ENCODE measurements at places on chromosomes 7 and 10.

- no peak for DNase-seq
Measured at GRCh38 chr7:80922253-80923049, 3.6 kb upstream of the SEMA3C start.

DNA sequence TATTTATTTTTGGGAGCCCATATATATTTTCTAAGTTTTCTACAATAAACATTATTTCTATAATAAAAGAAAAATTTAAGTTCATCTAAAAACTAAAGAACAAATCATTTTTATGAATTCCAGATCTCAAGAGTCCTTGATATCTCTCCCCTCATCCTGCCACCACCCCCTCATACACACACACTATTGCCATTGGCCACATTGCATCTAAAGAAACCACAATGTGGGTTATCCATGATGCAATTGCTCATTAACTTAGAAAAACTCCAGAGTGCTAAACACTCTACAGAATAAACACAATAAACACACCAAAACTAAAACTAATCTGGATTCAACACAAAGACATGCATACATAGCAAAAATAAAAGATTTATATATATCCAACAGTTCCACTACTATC is 37.8 kb downstream of the FAM13C start:
- no peak for DNase-seq

DNA sequence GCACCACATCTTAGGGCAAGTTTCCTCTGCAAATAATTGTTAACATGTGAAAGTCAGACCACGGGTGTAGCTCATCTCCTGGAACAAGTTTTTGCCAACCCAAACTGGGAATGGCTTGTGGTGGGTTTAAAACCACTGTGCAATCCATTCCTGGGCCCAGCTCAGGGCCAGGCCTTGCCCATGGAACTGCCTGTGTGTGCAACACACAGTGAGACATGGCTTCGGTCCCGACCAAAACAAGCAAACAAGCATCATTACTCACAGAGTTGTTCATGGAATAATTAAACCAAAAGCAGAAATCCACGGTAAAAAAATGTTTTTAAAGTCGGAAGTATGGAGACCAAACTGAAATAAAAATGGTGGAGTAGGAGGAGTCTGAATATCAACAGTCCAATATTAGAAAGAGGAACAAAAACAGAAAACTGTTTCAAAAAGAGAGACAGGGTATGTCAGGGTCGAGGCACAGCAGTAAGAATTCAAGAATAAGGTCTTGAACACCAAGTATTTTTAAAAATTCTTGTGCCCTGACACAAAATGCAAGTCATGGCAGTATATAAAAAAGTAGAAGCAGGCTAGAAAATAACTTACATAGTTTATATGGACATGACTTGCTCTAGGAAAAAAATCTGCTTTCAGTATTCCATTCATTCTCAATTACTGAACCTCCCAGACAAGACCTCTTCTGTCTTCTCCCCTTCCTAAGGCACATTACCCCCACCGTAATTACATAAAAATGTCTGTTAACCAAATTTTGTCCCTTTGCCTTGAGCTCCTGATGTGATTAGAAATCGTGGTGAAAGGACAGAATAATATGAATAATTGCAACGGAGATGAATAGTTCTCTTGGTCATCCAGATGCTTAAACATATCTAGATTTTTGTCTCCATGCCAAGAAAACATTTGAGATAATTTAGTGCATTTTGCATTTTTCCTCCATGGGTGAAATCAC is 88.4 kb downstream of the FAS start:
- peak; percentile 97 for DNase-seq

DNA sequence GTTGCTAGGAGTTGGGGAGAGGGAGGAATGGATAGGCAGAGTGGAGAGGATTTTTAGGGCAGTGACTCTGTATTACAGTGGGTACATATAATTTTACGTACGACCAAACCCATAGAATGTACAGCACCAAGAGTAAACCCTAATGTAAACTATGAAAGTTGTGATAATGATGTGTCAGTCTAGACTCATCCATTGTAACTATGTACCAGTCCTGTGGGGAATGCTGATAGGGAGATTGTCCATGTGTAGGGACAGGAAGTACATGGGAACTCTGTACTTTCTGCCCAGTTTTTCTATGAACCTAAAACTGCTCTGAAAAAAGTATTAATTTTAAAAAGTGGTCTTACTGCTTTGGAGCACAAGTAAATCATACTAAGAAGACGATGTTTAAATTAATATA is 441.8 kb downstream of the AUTS2 start:
- DNase-seq: peak; percentile 33

GRCh38 chr7:66557214-66558200 is 71.2 kb upstream of the KCTD7 start:
- DNase-seq: peak; percentile 39

DNA sequence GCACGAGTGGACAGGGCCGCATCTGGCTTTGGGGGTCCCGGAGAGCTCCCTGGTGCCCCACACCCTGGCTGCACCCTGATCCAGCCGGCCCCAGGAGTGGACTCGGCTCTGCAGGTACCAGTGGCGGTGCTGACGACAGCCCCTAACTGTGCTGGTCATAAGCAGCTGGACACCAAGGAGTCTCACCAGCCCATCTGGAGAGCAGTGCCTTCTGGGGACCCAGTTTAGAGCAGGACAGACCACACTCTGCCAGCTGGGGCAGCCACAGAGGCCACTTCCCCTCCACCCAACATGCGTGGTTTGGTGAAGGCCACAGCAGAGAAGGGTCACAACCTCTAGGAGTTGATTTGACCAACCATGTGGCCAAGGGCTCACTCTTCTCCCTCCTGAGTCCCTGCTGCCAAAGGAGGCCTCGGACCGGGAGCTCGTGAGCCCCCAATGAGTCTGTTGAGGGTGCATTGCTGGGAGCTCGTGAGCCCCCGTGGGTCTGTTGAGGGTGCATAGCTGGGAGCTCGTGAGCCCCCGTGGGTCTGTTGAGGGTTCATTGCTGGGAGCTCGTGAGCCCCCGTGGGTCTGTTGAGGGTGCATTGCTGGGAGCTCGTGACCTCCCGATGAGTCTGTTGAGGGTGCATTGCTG is 16.0 kb upstream of the INPP5A start:
- DNase-seq: no peak

- DNase-seq: no peak
Measured at GRCh38 chr10:63013755-63014154, 119.4 kb upstream of the NRBF2 start.

GRCh38 chr7:121544238-121544637 is 148.1 kb upstream of the FAM3C start:
- DNase-seq: peak; percentile 64

DNA sequence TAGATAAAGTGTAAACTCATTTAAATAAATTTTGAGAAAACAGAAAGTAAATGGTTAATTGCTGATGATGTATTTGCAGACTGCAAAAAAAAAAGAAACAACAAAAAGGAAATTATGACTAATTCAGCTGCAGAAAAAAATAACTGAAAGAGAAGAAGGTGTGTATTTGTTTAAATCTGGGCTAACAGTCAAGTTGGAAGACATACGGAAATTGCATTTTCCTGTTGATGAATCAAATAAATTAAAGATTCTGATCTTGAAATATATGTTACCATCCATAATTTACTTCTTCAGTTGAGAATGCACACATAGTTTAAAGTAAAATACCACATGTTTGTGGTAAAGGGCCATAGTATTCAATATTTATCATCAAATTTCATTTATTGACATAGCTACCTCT is 19.3 kb upstream of the ING3 start:
- DNase-seq: no peak

- DNase-seq: no peak
Measured at GRCh38 chr7:145718129-145718528, 398.5 kb upstream of the CNTNAP2 start.

- peak; percentile 56 for DNase-seq
Measured at GRCh38 chr7:55050281-55050680, 31.5 kb downstream of the EGFR start.

DNA sequence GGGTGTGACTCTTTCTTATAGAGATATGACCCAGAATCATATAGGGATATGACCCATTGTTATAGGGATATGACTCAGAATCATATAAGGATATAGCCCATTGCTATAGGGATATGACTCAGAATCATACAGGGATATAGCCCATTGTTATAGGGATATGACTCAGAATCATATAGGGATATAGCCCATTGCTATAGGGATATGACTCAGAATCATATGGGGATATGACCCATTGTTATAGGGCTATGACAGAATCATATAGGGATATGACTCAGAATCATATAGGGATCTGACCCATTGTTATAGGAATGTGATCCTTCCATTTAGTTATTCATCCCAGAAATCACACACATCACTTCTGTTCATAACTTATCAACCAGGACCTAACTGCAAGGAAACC is 312.2 kb upstream of the ADARB2 start:
- no peak for DNase-seq

GRCh38 chr10:33609546-33609945 is 275.1 kb upstream of the NRP1 start:
- no peak for DNase-seq

DNA sequence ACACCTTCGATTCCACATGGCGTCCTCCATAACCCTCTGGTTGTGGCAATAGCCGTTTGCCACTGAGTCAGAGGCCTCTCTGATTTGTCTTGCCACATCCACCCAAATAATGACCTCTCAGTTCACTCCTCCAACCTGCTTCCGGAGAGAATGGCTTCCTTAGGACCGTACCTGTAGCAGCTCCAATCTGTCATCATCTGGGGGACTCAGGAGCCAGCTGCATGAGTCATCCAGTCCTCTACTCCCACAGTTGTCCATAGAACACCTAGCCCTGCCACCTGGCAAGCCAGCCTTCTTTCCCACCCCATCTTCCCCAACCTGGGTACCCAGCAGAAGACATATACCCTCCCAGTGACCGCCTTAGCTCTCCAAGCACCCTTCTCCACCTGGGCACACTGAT is 64.4 kb upstream of the MXI1 start:
- no peak for DNase-seq

DNA sequence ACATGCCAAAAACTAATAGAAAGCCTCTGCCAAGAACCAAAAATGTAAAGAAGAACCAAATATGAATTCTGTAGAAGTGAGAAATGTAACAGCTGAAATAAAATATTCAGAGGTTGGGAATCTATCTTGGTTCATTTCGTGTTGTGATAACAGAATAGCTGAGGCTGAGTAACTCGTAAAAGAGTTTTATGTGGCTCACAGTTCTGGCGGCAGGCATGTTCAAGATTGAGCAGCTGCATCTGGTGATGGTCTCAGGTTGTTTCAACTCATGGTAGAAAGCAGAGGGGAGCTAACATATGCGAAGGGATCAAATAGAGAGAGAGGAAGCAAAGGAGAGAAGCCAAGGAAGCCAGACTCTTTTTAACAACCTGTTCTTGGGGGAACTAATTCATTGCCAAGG is 717.2 kb downstream of the TNS3 start:
- DNase-seq: peak; percentile 25

Data from fibroblast of skin of right biceps (primary cell).